ENCODE measurements at places on chromosomes 6 and 20. TPM values are rescaled to one million over a fixed set of nuclear protein-coding genes. Genes with fewer than 3 reads are reported as not detected.

Gene MUC22
- not detected for total RNA-seq

Gene TSHZ2
- total RNA-seq: 0.76 TPM

Gene ZNF831
- 5.8 TPM for total RNA-seq

Gene ADGRG6
- 0.67 TPM for total RNA-seq

Gene GHRH
- not detected for total RNA-seq

Gene IL17A
- total RNA-seq: 0.78 TPM

Gene FUT9
- total RNA-seq: not detected

Gene JPH2
- not detected for total RNA-seq

Gene RAB23
- 4.1 TPM for total RNA-seq

Gene DNPH1
- total RNA-seq: 68.2 TPM

Gene HSP90AB1
- 2,366 TPM for total RNA-seq

Gene RIMS4
- total RNA-seq: 0.04 TPM

Gene ADNP
- total RNA-seq: 74.7 TPM

Gene BPIFB4
- not detected for total RNA-seq

Gene PTK6
- total RNA-seq: 0.15 TPM

Gene CALHM6
- total RNA-seq: 5.0 TPM

Gene RHAG
- not detected for total RNA-seq

Gene CRISP1
- total RNA-seq: not detected

Gene CEP43
- 29.7 TPM for total RNA-seq
